ENCODE measurements at places on chromosomes 13 and 19.

DNA sequence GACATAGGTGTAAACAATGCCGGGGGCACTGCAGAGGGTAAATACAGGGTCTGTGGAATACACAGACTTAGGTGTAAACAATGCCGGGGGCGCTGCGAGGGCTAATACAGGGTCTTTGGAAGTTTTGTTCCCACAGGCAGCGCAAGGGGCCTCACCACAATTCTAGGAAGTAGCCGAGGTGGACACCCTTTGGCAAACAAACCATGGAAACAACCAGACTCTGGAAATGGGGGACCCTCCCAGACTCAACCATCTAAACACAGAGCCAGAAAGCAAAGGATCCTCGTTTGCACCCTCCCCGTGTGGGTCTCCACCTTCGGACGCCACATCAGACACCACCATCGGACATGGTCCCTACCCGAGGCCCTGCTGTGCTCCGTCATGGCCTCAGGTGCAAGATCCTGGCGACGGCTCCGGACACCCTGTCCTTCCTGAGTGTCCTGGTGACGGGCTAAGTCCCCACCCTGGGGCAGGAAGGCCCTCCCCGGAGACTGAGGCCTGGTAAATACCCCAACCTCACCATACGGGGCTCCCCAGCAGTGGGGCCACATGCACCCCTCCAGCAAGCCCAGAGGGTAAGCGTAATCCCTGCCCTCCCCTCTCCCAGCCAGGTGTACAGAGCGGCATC is 16.7 kb upstream of the PLPP2 start:
- no peak for DNase-seq

GRCh38 chr13:51542346-51543242 is 41.7 kb upstream of the WDFY2 start:
- DNase-seq: no peak

GRCh38 chr13:73223372-73223781 is 164.6 kb downstream of the KLF5 start:
- DNase-seq: peak; percentile 80

DNA sequence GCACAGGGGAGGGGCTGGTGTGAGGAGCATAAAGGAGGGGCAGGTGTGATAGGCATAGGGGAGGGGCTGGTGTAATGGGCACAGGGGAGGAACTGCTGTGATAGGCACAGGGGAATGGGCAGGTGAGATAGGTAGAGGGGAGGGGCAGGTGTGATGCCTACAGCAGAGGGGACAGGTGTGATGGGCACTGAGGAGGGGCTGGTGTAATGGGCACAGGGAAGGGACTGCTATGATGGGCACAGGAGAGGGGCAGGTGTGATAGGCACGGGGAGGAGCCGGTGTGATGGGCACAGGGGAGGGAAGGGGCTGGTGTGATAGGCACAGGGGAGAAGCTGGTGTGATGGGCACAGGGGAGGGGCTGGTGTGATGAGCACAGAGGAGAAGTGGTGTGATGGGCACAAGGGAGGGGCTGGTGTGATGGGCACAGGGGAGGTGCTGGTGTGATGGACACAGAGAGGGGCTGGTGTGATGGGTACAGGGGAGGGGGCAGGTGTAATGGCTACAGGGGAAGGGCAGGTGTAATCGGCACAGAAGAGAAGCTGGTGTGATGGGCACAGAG is 39.5 kb upstream of the POP4 start:
- no peak for DNase-seq

- no peak for DNase-seq
Observed at GRCh38 chr19:37979547-37980082, 72.6 kb downstream of the SIPA1L3 start.

Data from stimulated activated naive CD8-positive, alpha-beta T cell treated with anti-CD3 and anti-CD28 coated beads, Interleukin-15, amount 100 ng/mL, for 72 hours (primary cell).